Activated naive CD4-positive, alpha-beta T cell treated with anti-CD3 and anti-CD28 coated beads, Interleukin-2, amount 10 ng/mL, durations not matched to agents 5 hours and 36 hours (primary cell): ENCODE measurements at places on chromosomes 11 and 22. TPM values are rescaled to one million over a fixed set of nuclear protein-coding genes. Genes with fewer than 3 reads are reported as not detected.

NXPE2 gene
- total RNA-seq = not detected

HIC2 gene
- total RNA-seq = 5.7 TPM

CCDC15 gene
- total RNA-seq = 8.6 TPM

FBLN1 gene
- not detected for total RNA-seq

TSPAN18 gene
- total RNA-seq = 66.7 TPM

CLDN5 gene
- total RNA-seq = 4.8 TPM

SCN4B gene
- not detected for total RNA-seq

PRR5L gene
- total RNA-seq = 4.8 TPM

PHF21B gene
- total RNA-seq = not detected

PRDM11 gene
- 1.4 TPM for total RNA-seq

ELFN2 gene
- 0.53 TPM for total RNA-seq

OR6A2 gene
- not detected for total RNA-seq

SPI1 gene
- total RNA-seq = not detected

KRTAP5-2 gene
- total RNA-seq = not detected

ZBTB16 gene
- total RNA-seq = 4.8 TPM

APOA5 gene
- total RNA-seq = not detected

CECR2 gene
- total RNA-seq = 0.05 TPM

OR8J3 gene
- not detected for total RNA-seq

CDC42BPG gene
- total RNA-seq = 2.2 TPM

RANBP1 gene
- total RNA-seq = 159 TPM

OR10AG1 gene
- total RNA-seq = not detected

MIAT gene
- 82.3 TPM for total RNA-seq

TPBGL gene
- 0.41 TPM for total RNA-seq

CCDC116 gene
- total RNA-seq = 0.78 TPM

SLC17A6 gene
- not detected for total RNA-seq

GNAZ gene
- 0.18 TPM for total RNA-seq

OR8A1 gene
- total RNA-seq = not detected

TANGO2 gene
- total RNA-seq = 31.9 TPM

CHKA gene
- total RNA-seq = 5.7 TPM

XKR3 gene
- not detected for total RNA-seq

HSPB2 gene
- not detected for total RNA-seq

ACTN3 gene
- not detected for total RNA-seq

SHANK3 gene
- total RNA-seq = not detected

SNAP29 gene
- 30.9 TPM for total RNA-seq

UBQLNL gene
- 0.20 TPM for total RNA-seq

MYBPC3 gene
- total RNA-seq = not detected

SLC22A6 gene
- not detected for total RNA-seq

NPAS4 gene
- not detected for total RNA-seq

PES1 gene
- 55.2 TPM for total RNA-seq

CTSD gene
- total RNA-seq = 171 TPM

FOLR1 gene
- total RNA-seq = not detected

EFEMP2 gene
- total RNA-seq = 12.1 TPM

DGCR8 gene
- total RNA-seq = 47.7 TPM

TH gene
- not detected for total RNA-seq
